ENCODE measurements at places on chromosomes 11 and 22. TPM values are rescaled to one million over a fixed set of nuclear protein-coding genes. Genes with fewer than 3 reads are reported as not detected.

SLC22A8 gene
- total RNA-seq: not detected

BTG4 gene
- total RNA-seq: not detected

GGT5 gene
- 4.6 TPM for total RNA-seq

OSM gene
- total RNA-seq: 0.38 TPM

ZNF280B gene
- total RNA-seq: 0.65 TPM

TRAPPC4 gene
- 22.9 TPM for total RNA-seq

PRRG4 gene
- total RNA-seq: 2.1 TPM

SORL1 gene
- 17.4 TPM for total RNA-seq

PGA5 gene
- total RNA-seq: not detected

PNPLA5 gene
- total RNA-seq: not detected

GRCh38 chr22:20223421-20224255 lies 44.5 kb downstream of the RTN4R start:
- H3K4me3 ChIP-seq: no peak overlapping the region
- no peak for DNase-seq
- H3K27me3 ChIP-seq: no peaks in the 10 kb centered on the region
- no peaks in the 10 kb centered on the region for H3K36me3 ChIP-seq

DNA sequence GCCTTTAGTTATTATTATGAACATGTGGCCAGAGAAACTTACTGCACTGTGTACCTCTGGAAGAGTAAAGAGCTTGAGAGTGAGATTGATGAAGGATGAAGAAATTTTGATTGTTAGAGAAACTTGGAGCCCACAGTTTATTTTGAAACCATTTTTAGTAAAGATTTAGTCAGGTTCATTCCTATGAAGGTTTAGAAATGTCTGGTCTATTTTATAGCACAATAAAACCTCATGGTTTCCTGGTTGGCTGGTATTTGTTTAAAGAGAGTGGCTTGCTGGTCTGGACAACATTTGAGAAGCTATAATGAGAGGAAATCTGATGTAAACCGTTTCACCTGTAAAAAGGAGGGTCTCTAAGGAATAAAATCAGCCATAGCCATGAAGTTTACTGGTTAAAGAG lies 8.8 kb upstream of the PDE3B start:
- H3K27ac ChIP-seq: no peak overlapping the region
- H3K36me3 ChIP-seq: no peaks in the 10 kb centered on the region
- no peak overlapping the region for H3K4me3 ChIP-seq
- no peak for DNase-seq

- peak overlapping the region; percentile 13 for H3K27ac ChIP-seq
- H3K4me3 ChIP-seq: peak overlapping the region; percentile 82
- no peaks in the 10 kb centered on the region for H3K36me3 ChIP-seq
- peaks cover 6% of the 10 kb centered on the region for H3K4me1 ChIP-seq
These were observed 649 bp downstream of the SELENOO start for GRCh38 chr22:50201191-50202129.

- H3K27me3 ChIP-seq: no peaks in the 10 kb centered on the region
- DNase-seq: no peak
- H3K4me1 ChIP-seq: no peaks in the 10 kb centered on the region
- H3K27ac ChIP-seq: no peak overlapping the region
- H3K4me3 ChIP-seq: no peak overlapping the region
These were observed 39.7 kb downstream of the FAT3 start for GRCh38 chr11:92264350-92264749.

DNA sequence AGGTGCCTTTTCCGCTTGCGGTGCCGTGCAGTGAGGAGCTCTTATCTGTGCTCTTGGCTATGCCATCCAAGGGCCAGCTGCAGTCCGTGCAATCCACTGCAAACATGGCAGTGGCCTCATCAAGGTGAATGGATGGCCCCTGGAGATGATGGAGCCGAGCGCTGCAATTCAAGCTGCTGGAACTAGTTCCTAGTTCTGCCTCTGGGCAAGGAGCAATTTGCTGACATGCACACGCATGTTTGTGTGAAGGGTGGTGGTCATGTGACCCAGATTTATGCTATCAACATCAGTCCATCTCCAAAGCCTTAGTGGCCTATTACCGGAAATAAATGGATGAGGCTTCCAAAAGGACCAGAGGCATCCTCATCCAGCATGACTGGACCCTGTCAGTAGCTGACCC lies 3.1 kb upstream of the EHD1 start:
- no peaks in the 10 kb centered on the region for H3K27me3 ChIP-seq
- DNase-seq: no peak
- H3K27ac ChIP-seq: no peak overlapping the region
- H3K4me3 ChIP-seq: no peak overlapping the region
- no peaks in the 10 kb centered on the region for H3K36me3 ChIP-seq

GRCh38 chr22:41532908-41533825 lies 11.1 kb downstream of the POLR3H start:
- no peaks in the 10 kb centered on the region for H3K4me1 ChIP-seq
- H3K27ac ChIP-seq: no peak overlapping the region
- peak; percentile 77 for DNase-seq
- no peaks in the 10 kb centered on the region for H3K27me3 ChIP-seq
- no peaks in the 10 kb centered on the region for H3K36me3 ChIP-seq

GRCh38 chr22:42320443-42321416 lies 50.3 kb upstream of the TCF20 start:
- no peak overlapping the region for H3K27ac ChIP-seq
- no peaks in the 10 kb centered on the region for H3K4me1 ChIP-seq
- no peak for DNase-seq
- no peaks in the 10 kb centered on the region for H3K36me3 ChIP-seq
- H3K4me3 ChIP-seq: no peak overlapping the region

All from pancreas (tissue), 10 donors.